ENCODE measurements at places on chromosomes 13 and 19.

GRCh38 chr13:97234742-97235141, 12.6 kb downstream of the MBNL2 start:
- DNase-seq: no peak

DNA sequence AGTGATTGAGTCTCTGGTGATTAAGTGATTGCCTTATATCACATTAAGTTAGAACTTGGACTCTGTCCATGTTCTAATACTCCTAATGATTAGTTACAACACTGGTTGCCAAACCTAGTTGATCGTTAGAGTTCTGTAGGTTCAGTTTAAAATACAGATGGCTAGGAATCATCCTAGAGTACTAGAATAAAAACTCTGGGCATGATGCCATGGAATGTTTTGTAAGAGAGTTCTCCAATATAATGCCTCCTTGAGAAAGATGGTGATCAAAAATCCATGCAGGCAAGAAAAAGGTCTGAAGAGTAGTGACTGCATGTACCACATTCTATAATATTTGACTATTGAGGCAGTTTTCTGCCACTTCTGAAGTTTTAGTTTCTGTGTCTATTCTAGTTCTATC, 176.3 kb downstream of the GPC5 start:
- DNase-seq: no peak

DNA sequence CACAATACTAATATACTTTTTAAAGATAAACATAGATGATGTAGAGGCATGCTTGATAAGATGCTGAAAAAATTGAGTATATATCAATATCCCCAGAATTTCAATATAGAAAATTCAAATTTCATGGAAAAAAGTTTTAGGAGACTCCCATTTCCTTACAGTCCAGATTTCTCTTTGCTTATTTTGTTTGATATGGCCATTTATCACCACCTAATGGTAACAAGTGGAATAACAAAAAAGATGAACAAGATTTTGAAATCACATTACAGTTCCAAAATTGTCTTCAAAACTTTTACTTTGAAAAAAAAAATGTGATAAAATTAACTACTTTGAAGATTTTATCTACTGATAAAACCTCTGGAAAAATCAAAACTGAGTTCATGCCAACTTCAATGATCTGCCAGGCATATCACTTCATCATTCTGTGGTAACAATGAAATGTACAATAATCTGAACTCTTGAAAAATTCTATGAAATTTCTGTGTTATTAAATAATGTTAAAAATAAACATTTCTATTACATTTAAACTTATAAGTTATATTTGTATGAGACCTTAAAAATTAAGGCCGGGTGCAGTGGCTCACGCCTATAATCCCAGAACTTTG, 17.5 kb downstream of the MIPEP start:
- DNase-seq: no peak

DNA sequence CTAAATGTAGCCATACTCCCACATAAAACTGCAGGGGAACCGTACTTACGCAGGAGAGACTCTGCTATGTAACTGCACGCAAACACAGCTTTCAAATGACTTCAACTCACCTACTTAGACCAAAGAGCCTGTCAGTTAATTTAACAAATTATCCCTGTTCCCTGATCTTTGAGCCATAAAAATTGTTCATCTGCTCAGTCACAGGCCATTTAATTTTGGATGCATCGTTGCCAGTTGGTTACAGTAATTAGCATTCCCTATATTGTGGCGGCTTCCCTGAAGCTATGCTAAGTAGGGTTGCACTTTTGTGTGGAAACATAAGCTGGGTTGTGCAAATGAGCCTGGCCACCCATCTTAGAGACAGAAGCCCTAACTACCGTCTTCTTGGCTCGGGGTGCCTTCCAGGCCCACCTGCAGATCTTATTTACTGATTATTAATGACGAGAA, 21.2 kb upstream of the OBI1 start:
- DNase-seq: no peak

DNA sequence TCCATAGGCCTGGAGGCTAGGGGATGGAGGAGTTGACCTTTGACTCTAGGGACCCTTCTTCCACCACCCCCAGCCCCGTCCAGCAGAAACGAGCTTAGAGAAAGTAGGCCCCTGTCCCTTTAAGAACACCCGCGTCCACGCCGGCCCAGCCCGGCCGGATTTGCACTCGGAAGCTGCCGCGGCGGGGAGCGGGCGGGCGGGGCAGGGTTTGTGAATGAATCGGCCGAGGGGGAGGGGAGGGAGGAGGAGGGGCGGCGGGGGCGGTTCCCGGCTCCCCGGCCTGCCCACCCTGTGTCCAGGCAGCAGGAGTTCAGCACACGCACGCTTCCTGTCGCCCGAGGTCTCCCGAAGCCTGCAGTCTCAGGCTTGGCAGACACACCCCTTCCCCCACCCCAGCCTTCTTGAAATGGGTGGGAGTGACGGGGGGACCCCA, 1.5 kb downstream of the UNC13A start:
- no peak for DNase-seq

DNA sequence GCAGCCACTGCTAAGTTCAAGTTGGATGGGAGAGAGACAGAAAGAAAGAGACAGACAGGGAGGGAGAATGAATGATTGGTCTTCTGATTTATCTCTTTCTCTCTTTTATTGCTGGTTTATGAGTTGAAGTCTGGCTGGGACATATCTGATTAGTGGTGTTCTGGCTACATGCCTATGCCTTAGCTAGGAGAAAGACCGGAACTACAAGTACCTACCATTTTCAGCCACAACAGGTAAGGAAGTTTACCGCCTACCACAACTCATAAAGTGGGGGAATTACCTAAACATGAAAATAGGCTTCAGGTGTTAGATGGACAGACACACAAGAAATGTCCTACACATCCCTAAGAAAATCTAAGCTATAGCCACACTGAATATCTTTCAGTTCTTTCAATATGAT, 36.6 kb upstream of the GPC6 start:
- DNase-seq: no peak

DNA sequence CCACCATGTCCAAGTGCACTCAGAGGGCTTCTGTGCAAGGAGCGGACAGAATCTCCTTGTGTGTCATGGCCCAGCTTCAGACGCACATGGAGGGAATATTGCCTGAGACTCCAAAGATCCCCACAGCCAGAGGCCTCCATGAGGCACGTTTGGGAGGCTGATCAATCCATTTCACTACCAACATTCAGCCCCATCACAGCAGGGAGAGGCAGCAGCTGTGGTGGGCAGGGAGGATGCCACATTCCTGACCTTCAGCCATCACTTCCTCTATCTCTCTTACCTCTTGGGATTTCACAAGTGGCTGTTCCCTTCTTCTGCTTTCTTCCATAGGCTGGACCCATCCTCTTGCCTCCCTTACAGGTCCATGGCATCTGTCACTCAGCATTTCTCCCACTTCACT, 82.4 kb upstream of the MBNL2 start:
- DNase-seq: no peak

- no peak for DNase-seq
Observed at GRCh38 chr19:29666578-29667386, 1.5 kb downstream of the PLEKHF1 start.

DNA sequence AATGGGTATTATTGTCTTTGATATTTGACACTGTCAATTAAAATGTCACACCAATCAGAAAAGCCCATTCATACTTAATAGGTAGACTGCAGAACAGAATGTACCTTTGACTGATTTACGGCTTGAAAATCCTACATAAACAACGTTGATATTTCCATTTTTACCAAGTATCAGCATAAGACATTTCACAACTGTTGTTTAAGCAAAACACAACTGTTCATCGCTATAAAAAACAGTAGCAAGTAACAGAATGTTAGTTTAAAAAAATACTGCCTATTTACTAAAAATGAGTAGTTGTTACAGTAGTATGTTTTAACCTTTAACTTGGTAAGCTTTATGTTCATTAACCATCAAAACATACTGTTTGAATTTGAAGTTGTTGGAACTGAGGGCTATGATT, 1096.6 kb downstream of the PCDH17 start:
- no peak for DNase-seq

DNA sequence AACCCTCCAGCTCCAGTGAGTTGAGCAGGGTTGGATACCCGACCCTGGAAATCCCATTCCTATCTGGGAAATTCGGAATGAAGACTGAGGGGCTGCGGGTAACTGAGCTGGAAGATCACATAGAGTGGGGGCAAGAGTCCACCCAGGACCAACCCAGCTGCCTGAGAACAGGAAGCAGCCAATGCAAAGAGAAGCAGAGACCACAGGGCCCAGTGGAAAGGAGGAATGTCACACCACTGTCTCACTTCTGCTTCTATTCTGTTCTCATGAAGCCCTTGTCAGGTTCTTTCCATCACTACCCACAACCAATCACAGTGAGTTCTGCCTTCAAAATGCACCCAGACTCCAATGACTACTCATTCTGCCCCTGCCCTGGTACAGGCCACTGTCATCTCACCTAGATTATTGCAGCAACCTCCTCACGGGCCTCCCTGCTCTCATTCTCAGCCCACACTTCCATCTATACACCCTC, 15.3 kb downstream of the DYRK1B start:
- DNase-seq: no peak

- DNase-seq: no peak
Observed at GRCh38 chr13:47480951-47481350, 520.1 kb downstream of the SUCLA2 start.

DNA sequence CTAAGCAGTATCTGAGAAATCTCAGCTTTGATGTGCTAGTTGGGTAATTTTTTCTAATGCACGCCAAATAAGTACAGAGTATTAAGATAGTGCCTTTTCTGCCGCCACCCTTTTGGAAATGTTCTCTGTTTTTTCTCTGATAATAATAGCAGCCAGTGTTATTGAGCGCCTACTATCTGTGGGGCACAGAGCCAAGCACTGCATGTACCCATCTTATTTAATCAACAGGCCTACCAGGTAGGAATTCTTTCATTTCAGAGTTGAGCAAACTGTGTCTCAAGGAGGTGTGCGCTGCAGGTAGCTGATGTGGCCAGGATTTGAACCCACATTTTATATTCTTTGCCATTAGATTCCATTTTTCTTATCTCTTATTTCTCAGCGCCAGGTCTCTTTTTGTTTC, 1.4 kb downstream of the EPN1 start:
- DNase-seq: no peak
